ENCODE measurements at places on chromosomes 1 and 21. TPM values are rescaled to one million over a fixed set of nuclear protein-coding genes. Genes with fewer than 3 reads are reported as not detected.

Gene NPR1
- total RNA-seq: not detected

Gene TTC24
- 2.3 TPM for total RNA-seq

Gene ANKRD45
- total RNA-seq: 0.11 TPM

Gene NFASC
- total RNA-seq: 0.07 TPM

Gene IGSF21
- not detected for total RNA-seq

Gene B3GALT2
- total RNA-seq: 0.80 TPM

Gene ADAMTSL4
- 0.39 TPM for total RNA-seq

Gene LCE3E
- total RNA-seq: not detected

Gene HRNR
- total RNA-seq: not detected
